ENCODE measurements at places on chromosomes 2 and 18.

DNA sequence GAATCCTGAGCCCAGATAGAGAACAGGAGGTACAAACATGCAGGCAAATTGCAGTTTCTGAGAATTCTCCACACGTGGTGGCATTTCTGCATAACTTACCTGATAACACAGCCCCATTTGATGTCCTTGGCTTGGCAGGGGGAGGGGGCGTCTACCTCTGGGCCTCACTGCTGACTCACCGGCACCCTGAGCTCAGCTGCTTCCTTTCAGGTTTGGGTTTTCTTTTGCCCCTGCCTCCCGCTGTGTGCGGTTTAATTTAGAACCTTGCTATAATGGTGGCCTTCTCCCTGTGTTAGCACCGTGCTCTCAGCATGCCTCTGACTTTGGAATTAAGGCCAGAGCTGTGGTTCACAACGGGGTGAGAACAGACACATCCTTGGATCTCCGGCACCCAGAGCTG, 4.4 kb downstream of the CTIF start:
- DNase-seq = no peak

DNA sequence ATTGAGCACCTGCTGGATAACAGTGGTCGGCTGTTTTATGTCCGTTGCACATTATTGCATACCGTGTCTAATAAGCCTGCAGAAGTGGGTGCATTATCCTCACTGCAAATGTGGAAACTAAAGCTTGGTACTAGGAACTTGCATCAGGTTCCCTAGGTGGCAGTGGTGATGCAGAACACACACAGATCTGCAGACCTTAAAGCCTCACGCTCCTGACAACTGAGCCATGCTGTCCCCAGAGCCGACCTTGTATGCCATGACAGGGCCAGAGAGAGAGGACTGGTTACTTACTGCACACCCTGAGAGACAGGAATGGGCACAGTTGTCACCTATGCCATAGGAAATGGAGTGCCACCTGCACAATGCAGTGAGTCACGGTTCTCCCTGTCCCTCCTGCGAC, 151.8 kb downstream of the SH3RF3 start:
- DNase-seq = peak; percentile 49

- DNase-seq = no peak
Measured at GRCh38 chr2:64177315-64177714, 33.1 kb upstream of the PELI1 start.

DNA sequence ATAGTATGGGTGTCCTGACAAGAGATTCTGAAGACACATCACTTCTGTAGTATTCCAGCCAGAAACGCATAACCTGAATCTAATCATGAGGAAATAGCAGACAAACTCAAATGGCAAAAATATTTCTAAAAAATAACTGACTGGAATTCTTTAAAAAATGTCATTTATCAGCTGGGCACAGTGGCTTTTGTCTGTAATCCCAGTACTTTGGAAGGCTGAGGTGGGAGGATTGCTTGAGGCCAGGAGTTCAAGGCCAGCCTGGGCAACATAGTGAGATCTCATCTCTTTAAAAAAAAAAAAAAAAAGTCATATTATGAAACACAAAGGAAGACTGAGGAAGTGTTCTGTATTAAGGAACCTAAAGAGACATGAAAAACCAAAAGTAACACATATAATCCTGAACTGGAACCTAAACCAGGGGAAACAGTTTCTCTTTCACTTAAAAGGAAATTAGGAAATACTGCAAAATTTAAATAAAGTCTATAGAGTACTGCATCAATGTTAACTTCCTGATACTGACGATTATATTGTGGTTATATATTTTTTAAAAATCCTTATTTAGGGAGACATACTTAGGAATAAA, 29.9 kb downstream of the SESTD1 start:
- DNase-seq = no peak

- no peak for DNase-seq
Measured at GRCh38 chr2:178280244-178280852, 86.0 kb downstream of the OSBPL6 start.

DNA sequence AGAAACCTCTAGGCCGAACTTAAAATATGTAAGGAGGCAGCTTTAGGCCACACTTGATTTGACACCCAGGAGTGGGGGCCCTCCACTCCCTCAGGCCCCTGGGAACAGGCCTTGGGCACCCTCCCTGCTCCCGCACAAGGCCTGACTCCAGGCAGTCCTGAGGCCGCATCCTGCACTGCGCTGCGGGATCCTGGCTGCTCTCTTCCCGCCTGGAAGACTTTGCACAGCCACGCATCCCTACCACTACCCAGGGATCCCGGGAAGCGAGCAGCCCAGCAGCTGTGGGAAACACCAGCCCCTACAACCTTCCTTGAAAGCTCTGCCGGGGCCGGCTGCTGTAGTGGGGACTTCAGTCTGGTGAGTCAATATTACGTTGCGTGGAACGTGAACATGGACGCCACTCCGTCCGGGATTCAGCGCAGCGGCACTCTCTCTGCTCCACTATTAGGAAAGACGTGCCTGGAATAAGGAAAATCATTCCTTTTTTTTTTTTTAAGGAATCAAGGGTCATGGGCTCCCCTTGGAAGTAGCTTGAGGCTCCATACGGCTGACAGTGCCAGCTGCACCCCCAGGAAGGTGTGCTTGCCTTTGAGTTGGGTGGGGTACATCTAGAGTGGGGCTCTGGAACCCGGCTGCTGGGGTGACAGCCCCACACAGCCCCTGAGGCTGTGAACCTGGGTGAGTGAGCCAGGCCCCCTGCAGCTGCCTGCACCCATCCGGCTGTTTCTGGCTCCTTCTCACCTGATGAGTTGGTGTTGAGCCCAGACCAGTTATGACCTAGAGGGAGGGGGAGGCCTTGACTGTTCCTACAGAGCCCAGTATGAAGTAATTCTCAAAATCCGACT, 119.2 kb upstream of the TMEM18 start:
- DNase-seq = no peak

GRCh38 chr2:143564419-143564818, 435.2 kb downstream of the ARHGAP15 start:
- DNase-seq = no peak
